ENCODE measurements at places on chromosomes 2 and 18. TPM values are rescaled to one million over a fixed set of nuclear protein-coding genes. Genes with fewer than 3 reads are reported as not detected.

GRCh38 chr2:126881591-126881990, 17.1 kb upstream of the TEX51 start:
- no peak for DNase-seq

DNA sequence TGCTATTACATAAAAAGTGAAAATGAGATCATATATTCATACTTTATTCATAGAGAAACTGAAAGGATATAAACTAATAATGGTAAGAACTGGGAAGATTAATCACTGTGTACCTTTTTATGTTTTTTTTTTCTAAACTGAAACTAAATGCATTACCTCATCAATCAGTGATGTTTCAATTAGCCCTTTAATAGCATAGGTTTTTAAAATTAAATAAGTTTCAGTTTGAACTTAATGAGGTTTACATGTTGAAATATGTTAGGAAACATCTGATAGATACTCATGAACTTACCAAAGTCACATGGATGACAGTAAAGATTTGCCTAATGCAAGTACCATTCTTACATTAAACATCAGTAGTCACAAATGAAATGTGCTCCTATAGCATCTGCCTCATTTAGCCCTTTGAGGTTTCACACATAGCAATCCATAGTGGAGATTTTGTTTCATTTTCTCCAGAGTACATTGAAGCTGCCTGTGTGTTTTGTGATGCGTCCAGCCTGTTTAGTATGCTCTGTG, 8.9 kb downstream of the MAPRE2 start:
- DNase-seq, result no peak

GRCh38 chr2:235642446-235643098, 148.7 kb downstream of the AGAP1 start:
- DNase-seq, result no peak

DNA sequence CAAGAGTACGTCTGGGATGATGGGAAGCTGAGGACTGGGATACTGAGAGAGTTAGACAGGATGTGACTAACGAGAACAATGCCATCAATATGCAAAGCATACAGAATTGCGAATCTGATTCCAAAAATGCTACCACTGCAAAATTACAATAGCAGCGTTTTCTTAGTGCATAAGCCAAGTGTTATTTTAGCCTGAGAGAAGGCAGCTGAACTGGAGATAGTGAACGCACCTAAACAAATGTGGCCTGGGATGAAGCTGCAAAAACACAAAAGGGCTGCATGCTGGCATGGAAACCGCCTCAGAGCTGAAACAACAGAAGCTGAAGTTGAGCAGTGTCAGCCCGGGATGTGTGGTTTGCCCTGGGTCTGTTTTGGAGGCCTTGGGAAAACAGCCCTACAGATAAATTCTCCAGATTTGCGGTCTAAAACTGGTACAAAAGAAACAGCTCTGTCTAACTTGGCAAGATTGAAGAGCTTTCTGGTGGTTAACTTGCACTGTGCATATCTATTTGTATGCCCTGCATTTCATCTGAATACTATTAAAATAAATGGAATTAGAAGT, 45.5 kb downstream of the LYPD6 start:
- no peak for DNase-seq

DNA sequence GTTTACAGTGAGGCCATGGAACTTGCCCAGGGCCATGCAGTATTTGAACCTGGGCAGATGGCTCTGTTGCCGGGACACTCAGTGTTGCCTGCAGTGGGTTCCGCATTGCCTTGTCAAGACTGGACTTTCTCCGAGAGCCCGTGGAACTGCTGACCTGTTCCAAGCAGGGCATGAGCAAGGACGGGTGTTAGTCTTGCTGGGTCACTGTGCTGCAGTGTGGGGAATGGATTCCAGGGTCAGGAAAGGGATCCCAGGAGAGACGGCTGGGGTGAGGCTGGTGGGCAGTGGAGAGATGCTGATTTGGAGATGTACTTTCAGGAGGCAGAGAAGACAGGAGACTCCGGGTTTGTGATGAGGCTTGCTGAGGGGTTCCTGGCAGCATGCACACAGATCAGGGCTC, 348.7 kb upstream of the HS6ST1 start:
- no peak for DNase-seq

DNA sequence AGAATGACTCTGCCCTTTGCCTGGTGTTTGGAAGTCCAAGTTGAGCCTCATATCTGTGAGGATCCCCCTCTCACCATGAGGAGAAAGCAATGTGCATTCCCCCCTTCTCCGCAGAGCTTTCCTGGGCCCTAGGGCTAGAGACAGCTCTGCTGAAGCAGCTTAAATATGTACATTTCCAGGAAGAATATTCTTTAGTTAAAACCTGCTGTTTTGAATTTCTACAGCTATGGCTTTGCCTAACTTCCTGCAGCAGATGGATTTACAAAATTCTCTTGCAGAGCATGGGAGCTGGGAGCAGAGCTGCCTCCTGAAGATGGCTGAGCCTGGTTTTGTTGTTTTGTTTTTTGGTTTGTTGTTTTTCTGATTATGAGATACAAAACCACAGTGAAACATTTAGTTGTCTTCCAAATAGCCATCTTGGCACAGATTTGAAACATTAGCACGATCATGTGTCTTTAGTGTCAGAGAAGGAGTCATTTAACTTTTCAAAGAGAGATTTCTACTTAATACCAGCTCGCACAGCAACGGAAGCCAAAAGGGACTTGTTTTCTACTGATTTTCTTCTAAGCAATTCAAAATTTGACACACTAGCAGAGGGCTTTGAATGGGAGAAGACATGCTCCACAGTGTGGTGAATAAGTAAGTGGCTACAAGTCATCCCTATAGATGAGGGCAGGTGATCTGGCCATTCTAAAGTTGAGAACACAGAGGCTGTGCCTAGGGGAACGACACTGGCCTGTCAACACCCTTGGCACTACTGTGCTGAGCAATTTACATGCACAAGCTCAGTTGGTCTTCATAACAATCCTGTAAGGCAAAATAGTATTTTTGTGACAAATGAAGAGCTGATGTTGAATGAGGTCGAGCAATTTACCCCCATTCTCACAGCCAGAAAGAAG, 222.6 kb downstream of the MREG start:
- DNase-seq, result no peak

DNA sequence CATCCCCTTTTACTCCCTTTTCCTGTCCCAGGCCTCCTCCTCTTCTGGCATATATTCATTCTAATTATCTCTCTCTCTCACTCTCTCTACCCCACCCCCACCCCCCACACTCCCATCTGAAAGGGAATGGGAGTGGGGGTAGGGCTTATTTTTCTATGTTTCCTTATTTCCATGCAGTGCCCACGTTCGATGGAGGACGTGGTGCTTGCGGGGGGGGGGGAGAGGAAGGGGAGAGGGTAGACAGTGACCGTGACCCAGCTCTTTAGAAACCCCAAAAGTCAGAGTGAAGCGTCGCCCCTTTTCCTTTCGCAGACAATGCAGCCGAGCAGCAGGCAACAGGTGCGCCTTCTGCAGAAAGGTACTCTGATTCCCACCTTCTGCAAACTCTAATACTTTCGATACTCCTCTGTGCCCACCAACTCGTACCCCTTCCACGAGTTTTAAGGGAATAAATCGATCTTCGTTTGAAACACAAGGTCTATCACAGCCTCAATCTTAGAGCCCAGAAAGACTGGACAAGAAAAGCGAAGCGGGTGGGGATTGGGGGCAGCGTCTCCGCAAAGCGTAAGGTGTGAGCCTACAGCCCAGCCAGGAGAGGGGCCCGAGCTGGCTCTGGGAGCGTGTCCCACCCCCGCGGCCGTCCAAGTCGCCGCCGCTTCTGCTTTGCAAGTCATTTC, 891 bp upstream of the NR4A2 start:
- no peak for DNase-seq

GRCh38 chr2:230961091-230961491, 34.8 kb upstream of the SPATA3 start:
- DNase-seq, result no peak

DNA sequence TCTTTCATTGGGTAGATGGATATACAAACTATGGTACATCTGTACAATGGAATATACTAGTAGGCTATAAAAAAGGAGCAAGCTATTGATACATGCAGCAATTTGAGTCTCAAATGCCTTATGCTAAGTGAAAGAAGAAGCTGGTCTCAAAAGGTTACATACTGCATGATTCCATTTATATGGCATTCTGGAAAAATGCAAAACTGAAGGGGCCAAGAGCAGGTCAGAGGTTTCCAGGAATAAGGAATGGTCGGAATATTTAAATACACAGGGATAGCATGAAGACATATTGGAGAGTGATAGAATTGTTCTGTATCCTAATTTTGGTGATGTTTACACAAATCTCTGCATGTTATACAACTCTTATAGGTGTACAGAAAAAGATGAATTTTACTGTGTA, 85.8 kb downstream of the BABAM2 start:
- no peak for DNase-seq

DNA sequence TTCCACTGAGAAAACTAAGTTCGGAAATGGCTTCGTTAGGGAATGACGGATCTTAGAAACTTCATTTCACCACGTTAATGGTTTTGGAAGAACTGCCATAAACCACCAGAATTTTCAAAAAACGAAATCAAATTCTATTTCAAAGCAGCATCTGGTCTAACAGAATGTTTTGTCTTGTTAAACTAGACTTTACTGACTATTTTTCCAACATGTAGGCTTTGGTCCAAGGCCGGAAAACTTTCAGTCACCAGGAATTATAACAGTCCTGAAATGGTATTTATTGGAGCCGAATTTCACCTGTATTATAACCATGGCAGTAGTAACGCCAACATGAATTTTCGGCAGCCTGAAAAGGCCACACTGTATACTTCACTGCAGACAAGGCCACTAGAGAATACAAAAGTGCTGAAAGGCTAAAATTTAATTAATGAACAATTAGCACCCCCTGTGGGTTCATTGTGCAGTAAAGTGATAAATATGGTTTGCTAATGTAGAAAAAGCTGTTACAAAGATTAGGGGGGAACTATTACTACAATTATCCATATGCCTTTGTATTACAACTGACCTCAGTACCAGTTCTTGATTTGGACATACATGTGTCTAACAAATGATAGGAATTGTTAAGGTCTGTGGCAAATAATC, 116.4 kb downstream of the ZNF521 start:
- no peak for DNase-seq

DNA sequence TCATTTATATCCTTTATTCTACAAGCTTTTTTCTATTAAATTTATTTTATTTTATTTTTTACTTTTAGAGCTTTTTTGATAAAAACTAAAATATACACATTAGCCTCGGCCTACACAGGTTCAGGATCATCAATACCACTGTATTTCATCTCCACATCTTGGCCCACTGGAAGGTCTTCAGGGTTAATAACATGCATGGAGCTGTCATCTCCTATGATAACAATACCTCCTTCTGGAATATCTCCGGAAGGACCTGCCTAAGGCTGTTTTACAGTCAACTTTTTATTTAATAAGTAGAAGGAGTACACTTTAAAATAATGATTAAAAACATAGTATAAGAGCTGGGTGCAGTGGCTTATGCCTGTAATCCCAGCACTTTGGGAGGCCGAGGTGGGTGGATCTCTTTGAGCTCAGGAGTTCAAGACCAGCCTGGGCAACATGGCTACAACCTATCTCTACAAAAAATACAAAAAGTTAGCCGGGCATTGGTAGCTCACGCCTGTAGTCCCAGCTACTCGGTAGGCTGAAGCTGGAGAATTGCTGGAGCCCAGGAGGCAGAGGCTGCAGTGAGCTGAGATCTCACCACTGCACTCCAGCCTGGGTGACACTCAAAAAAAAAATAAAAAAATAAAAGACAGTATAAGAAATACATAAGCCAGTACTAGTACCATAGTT, 15.7 kb upstream of the DGUOK start:
- no peak for DNase-seq

GRCh38 chr18:11163665-11164064, 14.3 kb upstream of the PIEZO2 start:
- DNase-seq, result peak; percentile 33

DNA sequence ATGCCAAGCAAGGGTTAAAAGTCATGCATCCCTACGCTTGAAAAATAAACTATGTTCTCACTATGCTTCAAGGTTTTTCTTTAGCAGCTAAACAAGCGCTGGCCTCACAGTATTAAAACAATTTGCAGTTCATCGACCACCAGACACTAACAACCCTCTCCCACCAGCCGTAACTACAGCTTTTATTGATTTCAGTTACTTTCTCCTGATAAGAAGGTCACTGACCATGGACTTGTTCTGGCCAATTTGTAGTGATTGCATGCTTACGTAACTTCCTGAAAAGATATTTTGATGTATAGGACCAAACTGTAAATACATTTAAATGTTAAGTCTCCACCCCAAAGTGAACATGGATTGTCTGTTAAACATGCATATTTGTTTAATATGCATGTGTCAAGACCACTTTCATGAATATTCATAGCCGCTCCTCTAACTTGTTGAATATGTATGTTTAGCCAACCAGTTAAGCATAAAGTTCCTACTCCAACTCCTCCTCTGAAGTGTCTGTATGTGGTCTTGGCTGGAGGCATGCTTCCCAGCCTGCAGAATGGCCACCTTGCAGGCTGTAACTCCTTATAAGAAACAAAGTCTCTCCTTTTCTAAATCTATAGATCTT, 1.7 kb upstream of the THOC1 start:
- no peak for DNase-seq

DNA sequence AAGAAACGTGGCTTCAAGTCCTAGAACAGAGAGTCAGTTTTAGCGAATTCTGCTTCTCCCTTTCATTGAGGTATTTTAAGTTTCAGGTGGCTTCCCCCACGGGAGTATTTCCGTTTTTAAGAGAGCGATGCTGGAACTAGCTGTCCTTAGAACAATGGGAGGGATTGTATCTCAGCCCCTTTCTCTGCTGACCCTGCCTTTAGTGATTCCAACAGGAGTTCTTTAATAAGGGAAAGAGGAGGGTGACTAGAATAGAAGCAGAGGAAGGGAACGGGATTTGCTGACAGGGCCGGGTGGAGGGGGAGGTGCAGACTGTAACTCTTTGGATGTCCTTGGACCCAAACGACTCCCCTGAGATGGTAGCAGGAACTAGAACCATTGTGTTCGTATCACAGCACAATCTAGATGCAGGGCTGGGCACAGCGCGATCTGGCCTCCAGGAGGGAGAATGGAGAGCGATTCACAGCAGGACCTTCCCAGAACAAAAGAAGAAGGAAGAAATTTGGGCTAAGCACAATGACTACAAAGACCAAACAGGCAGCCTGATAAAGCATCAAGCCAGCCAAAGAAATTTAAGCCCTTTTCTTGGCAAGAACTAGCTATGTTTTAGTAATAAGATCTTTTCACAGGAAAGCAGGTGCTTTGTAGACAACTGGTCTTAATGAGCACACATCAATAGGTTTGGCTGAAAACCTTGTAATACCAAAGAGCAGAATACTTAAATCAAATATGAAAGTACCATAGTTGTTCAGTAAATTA, 15.8 kb upstream of the RTTN start:
- DNase-seq, result no peak

GRCh38 chr2:49616800-49617199, 462.5 kb upstream of the FSHR start:
- peak; percentile 6 for DNase-seq

- DNase-seq, result no peak
Measured at GRCh38 chr2:162677476-162677875, 161.1 kb downstream of the KCNH7 start.

- no peak for DNase-seq
Measured at GRCh38 chr18:24177499-24178133, 38.8 kb downstream of the CABYR start.

Gene IL1RN
- total RNA-seq, result 0.78 TPM

Gene ANKRD29
- 3.3 TPM for total RNA-seq

Gene INO80B
- 6.3 TPM for total RNA-seq

Gene PHOSPHO2
- 6.7 TPM for total RNA-seq
